ENCODE measurements at places on chromosomes 16 and 17.

DNA sequence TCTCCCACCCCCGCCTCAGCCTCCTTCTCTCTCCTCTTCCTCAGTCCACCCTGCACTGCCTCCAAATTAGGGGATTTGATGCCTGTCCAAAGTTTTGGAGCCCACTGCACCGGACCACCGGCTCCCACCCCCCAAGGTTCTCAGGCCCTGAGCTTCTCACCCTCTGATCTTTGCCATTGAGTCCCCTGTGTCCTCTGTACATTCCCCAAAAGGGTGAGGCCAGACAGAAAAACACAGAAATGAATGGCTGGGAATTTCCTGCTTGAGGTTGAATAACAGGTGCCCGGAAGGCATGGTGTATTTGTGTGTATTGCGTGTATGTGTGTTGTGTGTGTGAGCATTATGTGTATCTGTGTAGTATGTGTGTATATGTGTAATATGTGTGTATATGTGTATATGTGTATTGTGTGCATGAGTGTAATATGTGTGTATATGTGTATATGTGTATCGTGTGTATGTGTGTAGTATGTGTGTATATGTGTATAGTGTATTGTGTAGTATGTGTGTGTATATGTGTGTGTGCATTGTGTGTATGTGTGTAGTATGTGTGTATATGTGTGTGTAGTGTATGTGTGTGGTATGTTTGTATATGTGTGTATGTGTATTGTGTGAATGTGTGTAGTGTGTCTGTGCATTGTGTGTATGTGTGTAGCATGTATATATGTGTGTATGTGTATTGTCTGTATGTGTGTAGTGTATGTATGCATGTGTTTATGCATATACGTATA, 16.0 kb upstream of the CCL17 start:
- DNase-seq: no peak

DNA sequence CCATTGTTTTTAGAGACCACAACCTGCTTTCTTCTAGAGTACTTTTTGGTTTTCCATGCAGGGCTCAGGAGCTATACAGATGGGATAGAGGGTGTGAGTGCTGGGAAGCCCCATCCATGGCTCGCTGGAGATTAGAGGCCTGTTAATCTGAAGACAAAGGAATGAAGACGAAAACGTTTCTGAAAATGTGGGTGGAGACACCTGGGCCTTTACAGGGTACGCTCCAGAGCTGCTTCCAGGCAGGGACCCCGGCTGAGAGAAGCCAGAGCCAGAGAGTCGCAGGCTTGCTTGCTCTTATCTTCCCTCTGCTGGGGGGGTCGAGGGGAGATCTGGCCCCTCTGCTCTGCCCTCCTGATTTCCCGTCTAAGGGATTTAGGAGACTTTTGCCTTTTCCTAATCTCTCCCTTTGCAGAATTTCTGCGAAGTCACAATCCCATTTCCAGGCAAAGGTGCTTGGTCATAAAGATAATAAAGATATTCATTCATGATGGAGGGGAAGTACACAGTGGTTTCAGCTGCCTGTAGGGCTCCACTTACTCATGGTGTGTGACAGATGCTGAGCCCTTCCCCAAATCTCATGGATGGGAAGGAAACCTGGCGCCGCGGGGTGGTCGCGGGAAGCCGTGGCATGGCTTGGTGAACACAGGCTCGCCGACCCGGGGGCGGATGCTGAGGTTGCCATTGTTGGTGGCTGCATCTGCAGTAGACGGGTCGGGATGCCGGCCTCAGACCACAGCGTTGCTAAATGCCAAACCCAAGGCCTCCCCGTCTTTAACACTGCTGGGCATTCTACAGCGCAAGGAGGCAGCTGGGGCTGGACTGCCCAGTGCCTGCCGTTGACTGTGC, 4.8 kb upstream of the SOCS3 start:
- DNase-seq: no peak

DNA sequence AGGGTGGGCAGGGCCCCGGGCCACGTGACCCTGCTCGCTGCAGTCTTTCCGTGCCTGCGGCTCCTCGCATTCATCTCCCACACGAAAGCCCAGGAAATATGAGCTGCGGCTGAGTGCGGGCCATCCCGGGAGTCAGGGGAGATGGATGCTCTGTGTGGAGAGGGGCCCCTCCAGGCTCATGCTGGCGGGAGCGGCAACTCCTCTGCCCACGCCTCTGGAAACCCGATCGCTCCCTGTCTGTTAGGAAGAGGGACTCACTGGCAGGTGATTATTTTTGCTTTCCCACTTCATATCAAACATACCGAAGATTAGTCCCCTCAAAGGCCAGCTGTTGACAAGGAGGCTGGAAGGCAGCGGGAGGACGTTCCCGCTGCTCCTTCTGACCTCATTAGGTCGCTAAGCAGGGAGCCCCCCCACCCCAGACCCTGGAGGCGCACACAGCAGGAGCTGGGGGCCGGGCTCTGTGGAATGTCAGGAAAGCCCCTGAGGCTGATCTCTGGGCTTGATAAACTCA, 228.5 kb downstream of the FOXL1 start:
- peak; percentile 75 for DNase-seq

DNA sequence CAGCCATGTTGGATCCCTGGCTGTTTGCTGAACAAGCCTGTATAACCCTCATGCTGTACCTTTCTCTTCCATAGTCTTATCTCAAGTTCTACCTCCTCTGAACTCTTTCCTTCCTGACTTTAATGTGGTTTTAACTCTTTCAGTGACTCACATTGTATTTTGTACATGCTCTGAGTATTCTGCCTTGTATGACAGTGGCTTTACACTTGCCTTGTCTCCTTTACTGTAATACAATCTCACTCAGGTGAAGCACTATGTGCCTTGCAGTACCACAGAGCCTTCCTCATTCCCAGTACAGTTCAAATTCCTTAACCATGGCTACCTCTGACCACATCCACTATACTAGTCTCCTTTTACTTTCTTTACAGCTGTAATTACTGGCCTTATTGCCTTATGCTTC, 14.1 kb downstream of the PSMD11 start:
- no peak for DNase-seq

DNA sequence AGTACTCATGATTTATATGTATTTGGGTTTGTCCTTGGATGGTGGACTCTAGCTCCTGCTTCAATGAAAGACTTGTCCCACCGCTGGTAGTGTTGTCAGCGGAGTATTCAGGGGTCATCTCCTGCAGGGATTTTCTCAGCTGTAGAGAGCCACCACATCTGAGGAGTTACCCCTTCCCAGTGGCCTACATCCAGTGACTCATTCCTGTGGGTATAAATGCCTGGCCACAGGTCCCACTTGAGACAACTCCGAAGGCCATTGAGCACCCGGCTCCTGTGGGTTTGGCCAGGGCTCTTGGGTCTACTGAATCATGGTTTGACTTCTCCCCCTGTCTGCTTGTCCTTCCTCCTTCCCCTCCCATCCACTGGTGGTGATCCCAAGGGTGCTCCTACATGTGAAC, 34.6 kb upstream of the WSB1 start:
- no peak for DNase-seq

DNA sequence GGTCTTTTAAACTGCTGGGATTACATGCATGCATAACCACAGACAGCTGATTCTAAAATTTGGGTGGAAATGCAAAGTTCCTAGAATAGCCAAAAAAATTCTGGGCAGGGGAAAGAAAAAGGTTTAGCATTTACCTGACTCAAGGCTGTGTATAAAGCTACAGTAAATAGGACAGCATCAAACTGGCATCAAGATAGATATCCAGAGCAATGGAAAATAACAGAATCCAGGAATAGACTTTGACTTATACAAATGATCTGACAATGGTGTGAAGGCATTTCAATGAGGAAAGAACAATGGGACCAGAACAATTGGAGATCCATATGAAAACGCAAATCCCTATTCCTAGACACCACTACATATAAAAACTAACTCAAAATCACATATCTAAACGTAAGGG, 12.9 kb downstream of the ANKFY1 start:
- no peak for DNase-seq

GRCh38 chr17:17749921-17750320, 68.7 kb downstream of the RAI1 start:
- peak; percentile 93 for DNase-seq

GRCh38 chr17:50349243-50349600, 3.3 kb downstream of the XYLT2 start:
- no peak for DNase-seq

- DNase-seq: no peak
Measured at GRCh38 chr17:65131946-65132345, 5.2 kb upstream of the RGS9 start.

GRCh38 chr17:71201639-71202038, 919.2 kb upstream of the SOX9 start:
- DNase-seq: no peak

GRCh38 chr17:74430385-74430705, 1.5 kb upstream of the GPRC5C start:
- DNase-seq: peak; percentile 79

DNA sequence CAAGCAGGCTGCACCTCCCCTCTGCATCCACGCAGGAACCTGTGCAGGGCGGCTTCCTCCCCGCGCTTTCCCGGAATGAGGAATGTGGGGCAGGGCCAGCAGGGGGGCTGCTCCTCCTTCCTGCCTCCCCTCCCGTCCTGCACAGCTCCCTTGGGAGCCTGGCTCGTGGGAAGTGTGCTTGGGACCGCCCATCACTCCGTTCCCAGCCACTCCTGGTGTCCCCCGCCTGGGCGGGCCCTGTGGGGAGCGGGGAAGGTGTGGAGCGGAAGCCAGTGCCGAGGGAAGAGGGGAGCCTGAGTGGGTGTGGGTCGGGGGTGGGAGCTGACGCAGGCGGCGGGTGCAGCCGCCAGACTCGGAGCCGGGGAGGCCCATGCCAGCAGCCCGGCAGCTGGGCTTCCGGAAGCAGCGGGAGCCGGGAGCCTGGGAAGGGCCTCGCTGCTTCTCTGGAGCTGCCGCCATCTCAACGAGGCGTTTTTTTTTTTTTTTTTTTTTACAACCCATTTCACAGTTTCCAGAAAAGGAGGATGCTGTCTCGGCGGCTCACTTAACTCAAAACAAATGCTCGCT, 24.1 kb downstream of the BAHCC1 start:
- DNase-seq: peak; percentile 85

GRCh38 chr16:74200921-74201320, 95.7 kb upstream of the PSMD7 start:
- DNase-seq: peak; percentile 57

- peak; percentile 91 for DNase-seq
Measured at GRCh38 chr16:10980813-10981212, 36.4 kb downstream of the CLEC16A start.

DNA sequence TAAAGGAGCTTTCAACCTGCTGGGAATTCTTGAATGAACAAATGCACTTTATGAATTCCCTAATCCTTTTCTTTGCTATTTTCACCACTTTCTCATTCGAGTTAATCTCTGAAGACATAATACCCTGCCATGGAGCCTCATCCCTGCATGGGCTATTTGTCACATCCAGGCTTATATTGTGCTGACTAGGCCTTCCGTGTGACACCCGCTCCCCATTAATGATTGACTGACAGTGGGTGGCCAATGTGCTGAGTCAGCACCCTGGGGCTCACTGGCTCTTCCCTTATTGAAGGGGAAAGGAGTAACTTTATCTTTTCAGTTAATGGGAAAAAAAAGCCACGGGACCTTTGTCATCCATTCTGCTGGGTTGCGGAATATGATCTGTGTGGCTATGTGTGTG, 1024.8 kb upstream of the EEF2KMT start:
- peak; percentile 64 for DNase-seq

DNA sequence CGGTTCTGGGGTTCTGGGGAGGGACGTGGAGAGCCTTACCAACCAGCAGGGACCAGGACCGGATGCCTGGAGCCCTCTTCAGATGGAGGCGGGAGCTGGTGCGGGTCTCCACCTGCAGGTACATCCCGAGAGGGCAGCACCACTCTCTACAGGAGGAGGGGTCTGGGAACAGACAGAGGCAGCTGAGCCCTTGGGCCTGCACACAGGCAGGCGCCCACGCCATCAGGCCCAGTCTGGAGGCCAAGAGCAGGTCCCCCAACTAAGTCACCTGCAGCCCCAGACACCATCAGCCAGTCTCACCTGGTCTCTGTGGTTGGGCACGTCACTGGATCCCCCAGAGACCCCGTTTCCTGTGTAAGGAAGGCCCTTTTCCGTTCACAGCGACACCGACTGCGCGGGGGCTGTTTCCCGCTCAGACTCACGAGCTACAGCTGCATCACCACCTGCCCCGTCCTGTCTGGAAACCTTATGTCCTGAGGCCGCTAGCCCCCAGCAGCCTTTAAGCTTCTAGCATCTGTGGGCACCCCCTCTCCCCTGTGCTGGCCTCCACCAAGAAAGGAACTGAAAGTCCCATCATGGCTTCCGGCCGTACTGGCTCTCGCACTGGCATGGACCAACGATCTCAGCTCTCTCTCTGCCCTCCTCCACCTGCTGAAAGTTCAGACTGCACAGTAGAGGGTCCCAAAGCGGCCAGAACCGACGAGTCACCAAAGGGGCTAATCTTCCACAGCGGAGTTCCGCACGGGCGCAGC, 1.2 kb downstream of the CYBC1 start:
- no peak for DNase-seq

GRCh38 chr16:27853101-27853500, 210.4 kb downstream of the GSG1L start:
- DNase-seq: no peak

- DNase-seq: no peak
Measured at GRCh38 chr17:5624211-5624610, 39.9 kb upstream of the NLRP1 start.

- no peak for DNase-seq
Measured at GRCh38 chr16:86751076-86752030, 173.0 kb downstream of the FOXL1 start.

GRCh38 chr16:80743772-80744171, 60.6 kb downstream of the CDYL2 start:
- no peak for DNase-seq

DNA sequence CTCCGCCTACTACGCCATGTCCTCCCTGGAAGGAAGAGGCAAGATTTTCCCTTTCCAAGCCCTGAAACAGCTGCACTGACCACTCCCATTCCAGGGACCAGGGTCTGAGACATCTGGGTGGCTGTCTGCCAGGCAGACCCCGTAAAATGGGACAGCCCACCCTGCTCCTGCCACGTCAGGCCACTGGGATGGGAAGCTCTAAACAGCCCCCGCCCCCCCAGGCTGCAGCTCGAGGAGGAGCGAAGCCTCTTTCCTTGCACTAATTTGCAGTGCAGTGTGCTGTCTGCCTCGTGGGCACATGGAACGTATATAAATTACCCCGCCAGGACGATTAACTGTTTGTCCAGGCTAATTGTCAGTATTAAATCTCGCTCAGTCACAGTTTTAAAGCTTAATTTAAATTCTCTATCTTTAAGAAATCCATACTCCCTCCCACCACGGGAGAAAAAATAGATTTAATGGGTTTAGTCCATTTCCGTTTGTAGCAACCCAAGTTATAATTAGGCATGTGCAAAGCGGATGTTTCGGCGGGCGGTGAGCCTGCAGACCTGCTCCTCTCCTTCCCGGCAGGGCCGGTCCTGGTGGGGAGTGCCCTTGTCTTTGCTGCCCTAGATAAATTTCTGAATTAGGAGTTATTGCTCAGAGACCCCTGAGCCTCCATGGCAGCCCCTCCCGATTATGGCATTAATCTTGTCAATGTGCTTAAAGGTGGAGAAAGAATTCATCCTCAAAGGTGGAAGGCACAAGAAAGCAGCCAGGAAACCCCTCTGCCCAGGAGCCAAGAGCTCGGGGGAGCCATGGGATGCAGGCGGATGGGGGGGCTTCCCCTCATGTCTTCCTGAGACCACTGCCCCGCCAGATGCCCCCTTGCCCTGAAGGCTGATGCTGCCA, 268.0 kb upstream of the TNRC6C start:
- DNase-seq: no peak
